Stimulated activated CD4-positive, alpha-beta T cell treated with anti-CD3 and anti-CD28 coated beads, Interleukin-4, amount 100 ng/mL, for 24 hours (primary cell): ENCODE measurements at places on chromosomes 6 and 20.

GRCh38 chr20:17460119-17460518 is 71.1 kb downstream of the BFSP1 start:
- DNase-seq: no peak

GRCh38 chr6:79630883-79631692 is at the start of gene SH3BGRL2:
SH3BGRL2 (plus strand) TSS chr6:79631329; CDS start chr6:79631462, 133 bp downstream.
- DNase-seq: peak; percentile 10

DNA sequence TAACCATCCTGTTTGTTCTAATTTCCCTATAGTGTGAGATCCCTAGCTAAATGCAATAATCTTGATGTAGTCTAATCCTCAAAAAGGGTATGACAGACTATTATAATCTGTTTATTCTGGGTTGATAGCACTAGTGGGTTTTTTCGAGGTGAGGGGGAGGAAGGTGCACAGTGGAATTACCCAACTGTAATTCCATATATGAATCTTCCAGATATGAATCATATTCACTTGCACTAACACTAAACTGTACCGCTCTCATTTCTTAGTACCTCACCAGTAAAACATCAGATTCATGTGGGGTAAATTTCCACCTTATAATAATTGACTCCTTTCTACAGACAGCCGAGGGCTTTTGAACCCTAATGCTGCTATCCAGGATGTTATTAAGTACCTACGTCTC is 16.5 kb downstream of the NCOA7 start:
- peak; percentile 41 for DNase-seq

- DNase-seq: no peak
Observed at GRCh38 chr20:540391-541201, 3.0 kb downstream of the CSNK2A1 start.

GRCh38 chr6:83071023-83071422 is 3.6 kb downstream of the DOP1A start:
- no peak for DNase-seq

- DNase-seq: no peak
Observed at GRCh38 chr6:82645536-82646230, 282.1 kb downstream of the TPBG start.

- no peak for DNase-seq
Observed at GRCh38 chr20:57843941-57844625, 134.3 kb upstream of the PMEPA1 start.

- no peak for DNase-seq
Observed at GRCh38 chr6:158323561-158323958, 11.3 kb downstream of the TULP4 start.

DNA sequence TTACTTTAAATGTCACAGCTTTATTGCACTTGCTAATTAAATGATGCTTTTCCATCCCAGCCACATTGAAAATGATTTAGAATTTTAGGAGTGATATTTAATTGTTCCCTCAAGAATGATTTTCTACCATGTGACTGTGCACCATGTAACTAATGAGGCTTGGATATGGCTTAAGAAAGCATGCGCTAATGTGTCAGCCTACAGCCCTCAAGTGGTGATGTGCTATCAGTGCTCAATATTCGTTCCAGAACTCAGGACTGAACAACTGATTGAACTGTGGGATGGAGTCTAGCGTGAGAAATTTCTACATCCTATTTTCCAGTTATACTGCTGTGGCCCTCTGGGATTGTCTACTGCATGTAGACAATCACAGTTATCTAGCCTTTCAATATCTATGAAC is 71.5 kb downstream of the PKIB start:
- no peak for DNase-seq

GRCh38 chr20:47682028-47682783 is 103.1 kb downstream of the SULF2 start:
- no peak for DNase-seq

DNA sequence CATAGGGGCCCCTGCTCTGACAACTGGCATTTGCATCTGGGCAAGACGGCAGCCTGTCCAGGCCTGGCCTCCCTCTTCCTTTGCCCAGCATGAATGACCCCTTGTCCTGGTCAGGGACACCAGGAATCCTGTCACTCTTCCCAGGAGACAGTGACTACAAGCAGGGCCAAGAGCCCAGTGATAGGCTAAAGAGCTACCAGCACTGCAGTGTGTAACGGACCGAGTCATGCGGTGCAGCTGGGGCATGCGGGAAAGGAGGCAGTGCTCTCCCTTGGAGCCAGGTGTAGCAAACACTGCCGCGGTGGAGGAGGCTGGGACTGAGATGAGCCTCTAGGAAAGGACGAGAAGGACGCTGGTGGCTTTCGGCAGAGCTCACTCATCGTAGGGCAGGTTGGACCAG is 38.7 kb upstream of the DSP start:
- no peak for DNase-seq
